ENCODE measurements at places on chromosomes 6 and 20.

GRCh38 chr6:150510576-150510975 is 89.1 kb upstream of the PLEKHG1 start:
- no peaks in the 10 kb centered on the region for H3K4me1 ChIP-seq
- DNase-seq = no peak
- H3K36me3 ChIP-seq = no peaks in the 10 kb centered on the region

DNA sequence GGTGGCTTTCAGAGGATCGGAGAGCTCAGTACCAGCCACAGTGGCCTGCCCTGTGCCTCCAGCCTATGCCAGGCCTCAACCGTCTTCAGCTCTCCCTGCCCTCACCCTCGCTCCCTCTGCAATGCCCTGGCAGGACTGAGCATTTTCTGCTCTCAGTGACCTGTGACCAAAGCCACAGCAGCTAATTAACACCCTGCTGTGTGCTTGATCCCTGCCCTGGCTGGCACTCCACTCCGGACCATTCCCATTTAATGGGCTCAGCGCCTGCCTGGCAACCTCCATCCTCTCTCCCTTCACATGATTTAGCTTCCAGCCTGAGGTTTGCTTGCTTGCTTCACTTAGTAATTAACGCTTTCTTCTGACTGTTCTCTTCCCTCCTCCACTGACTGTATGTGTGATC is 287.5 kb downstream of the LRFN2 start:
- H3K4me3 ChIP-seq = no peak overlapping the region
- H3K36me3 ChIP-seq = no peaks in the 10 kb centered on the region
- no peak for DNase-seq
- no peaks in the 10 kb centered on the region for H3K4me1 ChIP-seq
- no peak overlapping the region for H3K27ac ChIP-seq

GRCh38 chr6:1581120-1581991 is 28.4 kb upstream of the FOXC1 start:
- no peaks in the 10 kb centered on the region for H3K4me1 ChIP-seq
- H3K4me3 ChIP-seq = no peak overlapping the region
- H3K27ac ChIP-seq = no peak overlapping the region
- H3K27me3 ChIP-seq = no peaks in the 10 kb centered on the region
- no peak for DNase-seq
- no peaks in the 10 kb centered on the region for H3K36me3 ChIP-seq

DNA sequence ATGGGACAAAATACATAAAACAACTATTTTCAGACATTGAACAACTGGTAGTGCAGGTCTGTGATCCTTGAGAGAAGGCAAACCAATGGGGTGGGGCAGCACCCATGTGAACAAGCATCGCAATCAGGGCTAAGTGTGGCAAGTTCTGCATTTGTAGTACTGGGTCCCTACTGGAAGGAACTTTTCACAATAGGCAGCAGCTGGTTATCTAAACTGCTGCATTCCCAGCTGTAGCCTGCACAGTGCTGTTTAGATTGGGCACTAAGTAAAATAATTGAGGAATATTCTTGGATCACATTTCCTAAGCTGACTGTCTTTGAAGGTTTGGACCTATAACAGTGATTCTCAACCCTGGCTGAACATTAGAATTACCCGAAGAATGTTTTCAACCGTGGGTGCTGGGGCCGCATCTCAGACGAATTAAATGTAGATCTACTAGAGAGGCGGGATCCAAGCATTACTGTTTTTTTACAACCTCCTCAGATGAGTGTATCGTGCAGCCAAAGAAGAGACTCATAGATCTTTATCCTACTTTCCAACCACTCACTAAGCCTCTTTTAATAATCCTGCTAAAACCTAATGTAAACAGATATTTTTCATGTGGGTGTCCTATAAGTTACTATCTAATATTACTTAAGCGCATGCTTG is 12.4 kb upstream of the MAP3K4 start:
- DNase-seq = no peak
- no peaks in the 10 kb centered on the region for H3K36me3 ChIP-seq
- no peaks in the 10 kb centered on the region for H3K27me3 ChIP-seq

GRCh38 chr20:33866398-33867100 is 55.4 kb downstream of the CHMP4B start:
- H3K4me3 ChIP-seq = no peak overlapping the region
- no peaks in the 10 kb centered on the region for H3K4me1 ChIP-seq
- H3K27ac ChIP-seq = no peak overlapping the region
- H3K36me3 ChIP-seq = no peaks in the 10 kb centered on the region

- H3K27ac ChIP-seq = no peak overlapping the region
- no peaks in the 10 kb centered on the region for H3K27me3 ChIP-seq
- H3K4me3 ChIP-seq = no peak overlapping the region
- no peaks in the 10 kb centered on the region for H3K36me3 ChIP-seq
- no peak for DNase-seq
Measured at GRCh38 chr6:87822011-87822410, 120.0 kb upstream of the AKIRIN2 start.
